ENCODE measurements at places on chromosomes 6 and 20.

DNA sequence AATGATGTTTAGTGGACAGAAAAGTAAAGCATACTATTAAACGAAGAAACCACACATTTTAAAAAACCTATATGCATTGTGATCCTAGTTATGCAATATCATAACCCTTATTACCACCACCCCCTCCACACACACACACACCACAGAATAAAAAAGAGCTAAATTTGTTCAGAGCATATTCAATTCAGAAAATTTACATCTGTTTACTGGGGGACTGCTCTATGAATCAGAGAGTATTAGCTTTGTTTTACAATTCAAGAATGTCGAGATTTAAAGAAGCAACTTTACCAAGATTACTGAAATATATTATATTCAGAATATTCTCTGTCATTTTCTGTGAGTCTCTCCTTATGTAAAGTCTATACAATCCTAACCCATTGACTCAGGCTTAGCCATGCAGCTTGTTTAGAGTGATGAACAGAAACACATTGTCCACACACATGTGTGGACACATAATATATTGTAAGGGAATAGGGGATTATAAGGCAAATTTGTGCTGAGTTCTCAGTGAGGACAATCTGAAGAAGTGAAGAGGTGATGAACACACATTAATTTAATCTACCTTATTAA lies 369.6 kb upstream of the MARCKS start:
- no peak for DNase-seq

- DNase-seq, result no peak
Observed at GRCh38 chr20:47338131-47338628, 18.3 kb downstream of the ZMYND8 start.

DNA sequence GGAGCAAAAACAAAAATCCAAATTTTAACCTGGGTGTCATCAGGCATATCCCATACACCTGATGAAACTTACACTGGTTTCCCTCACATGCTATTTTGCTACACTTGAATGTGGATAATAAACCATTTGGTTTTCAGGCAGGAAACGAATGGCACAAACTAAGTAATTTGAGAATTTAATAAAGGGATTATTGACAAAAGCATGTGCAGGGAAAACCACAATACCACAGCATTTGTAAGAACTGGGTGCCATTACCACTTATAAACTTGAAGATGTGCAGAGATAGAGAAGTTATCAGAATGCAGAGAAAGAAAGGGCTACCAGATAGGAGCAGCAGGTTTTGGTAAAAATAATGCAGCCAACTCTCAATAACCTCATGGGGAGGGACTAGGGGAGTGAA lies 151.2 kb downstream of the RFX6 start:
- no peak for DNase-seq

DNA sequence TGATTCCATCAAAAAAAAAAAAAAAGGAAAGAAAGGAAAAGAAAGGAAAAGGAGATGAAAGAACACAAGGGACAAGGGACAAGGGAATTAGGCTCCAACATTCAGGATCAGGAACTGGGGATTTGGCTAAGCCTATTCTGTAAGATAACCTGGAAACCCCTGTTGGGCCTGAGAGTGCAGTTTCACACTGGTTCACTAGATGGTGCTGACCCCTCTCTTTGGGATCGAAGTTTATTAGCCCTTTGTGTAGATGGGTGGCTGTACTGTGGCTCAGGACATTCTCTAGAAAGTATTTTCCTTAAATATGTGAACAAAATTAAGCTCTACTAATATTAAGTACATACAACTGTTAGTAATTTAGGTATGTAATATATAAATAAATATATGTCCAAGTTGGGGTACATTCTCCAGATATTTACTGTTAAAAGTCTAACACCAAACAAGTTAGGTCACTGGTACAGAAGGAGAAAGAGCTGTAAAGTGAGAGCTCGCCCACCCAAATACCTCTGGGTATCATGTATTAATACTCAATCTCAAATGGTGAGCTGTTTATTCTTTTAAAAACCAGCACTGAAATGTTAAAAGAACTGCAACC lies 6.3 kb downstream of the OR2A4 start:
- DNase-seq, result peak; percentile 10

All from prostate gland (tissue), 2 donors.